ENCODE measurements at places on chromosomes 3 and 15.

DNA sequence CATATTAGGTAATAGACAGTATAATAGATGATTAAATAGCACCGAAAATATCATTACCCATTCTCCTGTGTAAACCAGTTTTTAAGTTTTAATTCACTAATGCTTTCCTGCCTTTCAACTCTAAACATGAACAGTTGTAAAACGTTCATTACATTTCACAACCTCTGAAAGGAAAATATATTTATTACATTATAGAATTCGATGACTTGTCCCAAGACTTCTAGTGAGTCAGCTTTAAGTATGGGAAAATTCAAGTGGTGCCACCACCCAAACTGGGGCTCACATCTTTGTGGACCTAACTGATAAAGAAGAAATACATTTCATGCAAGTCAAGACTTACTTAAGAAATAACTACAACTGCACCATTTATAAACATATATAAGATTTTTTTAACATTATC is 2.0 kb downstream of the TRIM59 start:
- DNase-seq = no peak

- DNase-seq = no peak
Observed at GRCh38 chr3:147218965-147219364, 187.4 kb downstream of the ZIC4 start.

DNA sequence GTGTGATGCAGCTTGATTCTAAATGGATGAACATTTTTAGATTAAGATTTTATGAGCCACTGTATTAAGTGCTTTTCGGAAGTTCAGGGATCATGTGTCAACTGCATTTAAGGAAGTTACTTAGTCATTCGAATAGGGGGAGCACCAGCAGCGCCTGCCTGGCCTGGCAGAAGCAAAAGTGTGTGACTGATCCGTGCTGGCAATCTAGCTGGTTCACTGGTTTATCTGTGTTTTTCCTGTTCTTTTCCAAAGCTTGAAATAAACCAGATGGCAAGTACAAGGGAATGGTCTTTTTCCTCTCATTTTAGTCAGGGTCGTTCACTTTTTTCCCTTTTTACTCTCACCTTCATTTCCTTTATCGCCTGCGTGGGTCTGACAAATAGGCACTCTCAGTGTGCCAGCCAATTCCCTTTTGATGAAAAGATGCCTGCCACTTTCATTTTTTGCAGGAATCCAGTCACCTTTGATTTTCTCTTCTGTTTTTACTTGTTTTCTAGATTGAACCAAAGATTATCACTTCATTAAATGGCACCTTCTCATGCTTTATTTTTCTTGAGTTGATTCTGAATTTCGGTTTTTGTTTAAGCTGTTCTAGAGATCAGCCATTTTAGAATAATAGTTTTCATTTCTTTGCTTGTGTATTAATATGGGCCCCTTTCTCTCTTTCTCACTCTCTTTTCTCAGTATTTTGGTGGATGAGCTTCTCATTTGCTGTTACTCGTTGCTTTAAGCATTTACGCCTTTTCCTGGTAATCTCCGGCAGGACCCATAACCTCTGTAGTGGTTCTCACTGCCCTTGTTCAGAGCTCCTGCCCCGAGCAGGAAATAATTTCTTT is 2.8 kb downstream of the ABHD2 start:
- DNase-seq = peak; percentile 57

- DNase-seq = peak; percentile 89
Observed at GRCh38 chr15:43913026-43913780, 86.4 kb downstream of the WDR76 start.

- no peak for DNase-seq
Observed at GRCh38 chr15:70503073-70503745, 260.1 kb downstream of the UACA start.

GRCh38 chr3:37906734-37907282 is 45.1 kb downstream of the CTDSPL start:
- no peak for DNase-seq

GRCh38 chr15:62059108-62059815 is 985 bp downstream of the VPS13C start:
- DNase-seq = peak; percentile 22

- no peak for DNase-seq
Observed at GRCh38 chr3:38555149-38555840, 59.2 kb downstream of the EXOG start.

GRCh38 chr3:14537590-14538450 is 2.3 kb downstream of the GRIP2 start:
- peak; percentile 53 for DNase-seq

GRCh38 chr3:177893331-177893730 is 642.9 kb upstream of the KCNMB2 start:
- peak; percentile 11 for DNase-seq

- peak; percentile 78 for DNase-seq
Observed at GRCh38 chr15:52360229-52361203, 64.9 kb upstream of the MYO5C start.

DNA sequence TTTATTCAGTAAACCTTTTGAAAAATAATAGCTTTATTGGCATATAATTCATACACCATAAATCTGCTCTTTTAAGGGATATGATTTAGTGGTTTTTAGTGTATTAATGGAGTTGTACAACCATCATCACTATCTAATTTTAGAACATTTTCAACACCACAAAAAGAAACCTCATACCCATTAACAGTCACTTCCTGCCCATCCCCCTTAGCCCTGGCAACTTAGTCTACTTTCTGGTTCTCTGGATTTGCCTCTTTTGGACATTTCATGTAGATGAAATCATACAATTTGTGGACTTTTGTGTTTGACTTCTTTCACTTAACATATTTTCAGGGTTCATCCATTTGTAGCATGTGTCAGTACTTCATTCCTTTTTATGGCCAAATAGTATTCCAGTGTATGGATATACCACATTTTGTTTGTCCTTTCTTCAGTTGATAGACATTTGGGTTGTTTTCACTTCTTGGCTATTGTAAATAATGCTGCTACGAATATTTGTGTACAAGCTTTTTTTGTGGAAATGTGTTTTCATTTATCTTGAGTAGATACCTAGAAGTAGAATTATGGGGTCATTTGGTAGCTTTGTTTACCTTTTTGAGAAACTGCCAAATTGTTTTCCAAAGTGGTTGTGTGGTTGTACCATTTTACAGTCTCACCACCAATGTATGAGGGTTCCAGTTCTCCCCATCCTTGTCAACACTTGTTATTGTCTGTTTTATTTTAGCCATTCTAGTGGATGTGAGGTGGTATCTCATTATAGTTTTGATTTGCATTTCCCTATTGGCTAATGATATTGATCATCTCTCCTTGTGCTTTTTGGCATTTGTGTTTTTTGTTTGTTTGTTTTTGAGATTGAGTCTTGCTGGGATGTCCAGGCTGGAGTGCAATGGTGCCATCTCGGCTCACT is 45.8 kb downstream of the SMAD3 start:
- no peak for DNase-seq

GRCh38 chr15:90871716-90872485 is 3.5 kb downstream of the FURIN start:
- no peak for DNase-seq

DNA sequence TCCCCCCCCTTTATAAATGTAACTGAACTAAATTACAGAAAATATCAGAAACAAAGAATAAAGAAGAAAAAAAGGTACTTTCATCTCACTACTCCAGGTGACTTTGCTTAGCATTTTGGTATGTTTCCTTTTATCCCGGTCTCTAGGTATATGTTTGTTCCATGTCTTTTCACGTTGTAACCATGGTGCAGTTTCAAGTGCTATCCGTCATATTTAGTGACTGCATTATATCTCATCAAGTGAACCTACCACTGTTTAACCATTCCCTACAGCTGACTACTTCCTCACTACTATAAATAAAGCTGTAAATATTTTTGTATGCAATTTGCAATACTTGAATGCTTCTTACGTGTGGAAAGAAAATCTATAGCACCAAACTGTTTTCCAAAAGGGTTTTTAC is 2.2 kb downstream of the BTBD1 start:
- DNase-seq = no peak

DNA sequence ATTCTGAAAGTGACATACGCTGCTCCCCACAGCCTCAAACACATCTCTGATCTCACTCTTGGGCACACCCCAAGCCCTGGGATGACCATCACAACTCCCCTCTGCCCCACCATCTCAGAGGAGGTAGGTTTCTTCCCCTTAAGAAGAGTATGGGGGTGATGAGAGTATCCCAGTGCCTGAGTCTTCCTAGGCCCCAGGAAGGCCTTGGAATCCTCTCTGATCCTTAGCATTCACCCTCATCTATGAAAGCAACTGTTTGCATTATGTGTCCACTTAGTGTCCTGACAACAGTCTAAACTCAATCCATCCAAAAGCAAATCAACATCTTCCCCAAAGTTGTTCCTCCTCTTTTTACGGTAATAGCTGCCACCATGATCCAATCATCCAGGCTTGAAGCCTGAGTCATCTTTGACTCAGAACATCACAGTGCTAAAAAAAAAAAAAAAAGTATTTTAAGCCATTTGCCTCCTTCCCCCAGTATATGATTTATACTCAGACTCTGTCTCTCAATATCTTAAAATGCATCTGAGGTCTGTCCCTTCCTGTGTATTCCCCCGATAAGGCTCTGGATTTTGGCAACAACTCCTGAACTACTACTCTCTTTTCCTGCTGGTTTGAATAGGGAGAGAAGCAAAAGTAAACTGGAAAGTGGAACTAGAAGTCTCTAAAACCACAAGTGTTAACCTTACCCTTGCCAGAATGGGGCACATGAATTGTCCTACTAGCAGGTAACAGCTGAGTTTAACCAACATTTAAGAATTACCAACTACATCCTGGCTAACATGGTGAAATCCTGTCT is 22.5 kb downstream of the POPDC2 start:
- DNase-seq = no peak

- DNase-seq = no peak
Observed at GRCh38 chr3:141812586-141812985, 49.4 kb downstream of the GRK7 start.

DNA sequence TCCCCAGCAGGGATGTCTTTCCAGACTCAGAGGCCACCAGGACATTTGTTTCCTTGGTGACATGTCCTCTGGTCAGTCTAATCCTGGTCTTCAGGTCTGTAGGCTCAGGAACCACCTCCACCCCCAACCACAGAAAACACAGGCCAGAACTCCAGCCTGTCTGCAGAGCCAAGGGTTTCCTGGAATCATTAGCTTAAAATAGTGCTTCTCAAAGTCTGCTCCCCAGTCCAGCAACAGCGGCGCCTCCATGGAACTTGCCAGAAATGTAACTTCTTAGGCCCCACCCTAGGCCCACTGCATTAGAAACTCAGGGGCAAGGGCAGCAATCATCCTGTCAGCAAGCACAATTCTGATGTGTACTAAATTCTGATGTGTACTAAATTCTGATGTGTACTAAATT is 20.0 kb downstream of the SLC28A1 start:
- no peak for DNase-seq

GRCh38 chr3:12470111-12470510 is 14.2 kb upstream of the TSEN2 start:
- DNase-seq = no peak

DNA sequence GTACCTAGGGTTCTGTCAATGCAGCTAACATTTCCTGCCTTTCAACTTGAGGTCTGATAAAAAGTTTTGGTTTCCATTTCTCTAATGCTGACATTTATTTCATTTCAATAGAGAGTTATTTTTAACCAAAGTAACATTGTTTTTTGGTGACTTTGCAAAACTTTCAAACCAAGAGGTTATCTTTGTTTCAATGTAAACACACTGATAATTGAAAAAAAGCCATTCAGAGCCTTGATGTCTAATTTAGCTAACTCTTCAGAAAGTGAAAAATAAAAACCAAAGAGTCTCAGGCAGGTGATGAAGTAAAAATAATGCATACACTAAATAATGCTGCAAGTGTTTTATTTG is 9.6 kb upstream of the TIPARP start:
- DNase-seq = no peak

GRCh38 chr3:98574132-98574531 is 19.3 kb downstream of the CPOX start:
- DNase-seq = no peak

DNA sequence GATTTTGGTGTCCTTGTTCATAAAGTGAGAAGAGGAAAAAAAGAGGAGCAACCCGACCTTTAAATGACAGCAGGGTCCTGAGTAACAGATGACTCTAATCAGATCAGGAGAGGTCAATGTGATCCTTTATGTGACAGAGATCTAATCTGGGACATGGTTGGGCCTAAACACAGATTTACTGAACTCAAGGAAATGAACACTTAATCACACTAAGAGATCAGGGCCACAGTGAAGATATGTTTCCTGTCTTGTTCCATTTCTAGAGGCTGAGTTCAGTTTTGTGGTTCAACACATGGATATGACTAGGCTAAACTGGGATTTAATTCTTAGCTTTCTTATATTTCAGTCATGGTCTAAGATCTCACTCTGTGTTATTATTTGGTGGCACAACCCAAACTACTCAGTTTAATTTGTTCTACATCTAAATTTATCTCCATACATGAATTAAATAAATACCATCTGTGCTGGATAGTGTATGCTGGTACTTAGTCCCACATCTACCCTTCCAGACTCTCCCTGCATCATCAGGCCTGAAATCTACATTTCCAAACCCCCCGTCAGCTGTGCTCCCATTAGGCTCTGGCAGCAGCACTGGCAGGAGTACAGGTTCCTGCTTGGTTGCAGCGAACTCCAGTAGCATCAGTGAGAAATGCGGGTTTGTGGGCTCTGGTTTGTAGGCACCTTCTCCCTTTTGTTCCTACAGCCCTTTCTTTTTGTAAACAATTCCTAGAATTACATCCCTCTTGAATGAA is 22.6 kb downstream of the SFMBT1 start:
- DNase-seq = no peak

DNA sequence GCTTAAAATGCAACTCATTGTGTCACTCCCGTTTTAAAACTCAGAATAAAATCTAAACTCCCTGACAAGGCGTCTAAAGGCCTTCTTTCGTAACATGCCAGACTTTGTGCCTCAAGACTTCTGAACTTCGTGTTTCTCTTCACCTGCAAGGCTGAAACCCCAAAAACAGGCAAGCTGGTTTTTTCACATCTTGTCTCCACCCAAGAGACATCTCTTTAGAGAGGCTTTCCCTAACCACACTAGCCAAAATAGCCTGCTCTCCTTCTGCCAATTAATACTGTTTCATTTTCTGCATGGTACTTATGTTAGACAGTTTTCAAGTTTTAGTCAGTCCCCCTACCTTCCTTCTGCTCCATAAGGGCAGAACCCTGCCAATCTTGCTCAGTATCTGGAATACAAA is 41.6 kb downstream of the RAF1 start:
- DNase-seq = no peak

DNA sequence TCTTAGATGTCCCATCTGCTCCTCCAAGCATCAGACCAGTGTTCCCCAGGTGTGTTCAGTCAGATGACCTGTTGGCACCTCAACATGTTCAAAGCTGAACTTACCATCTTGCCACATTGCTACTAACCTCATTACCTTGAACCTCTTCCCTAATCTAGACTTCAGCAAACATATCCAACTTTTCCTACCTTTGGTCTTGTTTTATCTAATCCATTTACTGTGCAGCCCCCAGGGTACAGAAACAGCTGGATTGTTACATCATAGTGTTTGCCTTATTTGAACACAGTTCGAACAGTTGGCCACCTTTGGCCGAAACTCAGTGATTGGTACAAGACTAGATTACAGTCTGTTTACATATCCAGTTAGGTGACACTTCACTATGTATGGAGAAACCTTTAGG is 36.1 kb upstream of the MCF2L2 start:
- no peak for DNase-seq

All from SK-MEL-5 (cell line).